Stimulated activated CD8-positive, alpha-beta memory T cell treated with anti-CD3 and anti-CD28 coated beads, Interleukin-12 subunit alpha, Interleukin-12 subunit beta, amount 100 ng/mL, for 4 hours (primary cell): ENCODE measurements at places on chromosomes 7 and 10.

GRCh38 chr7:131107337-131108211 is 220.1 kb upstream of the MKLN1 start:
- peak; percentile 60 for DNase-seq

GRCh38 chr10:69338133-69338456 is 59.8 kb downstream of the HK1 start:
- no peak for DNase-seq

- DNase-seq: no peak
Observed at GRCh38 chr10:36608866-36609265, 516.5 kb upstream of the ANKRD30A start.

DNA sequence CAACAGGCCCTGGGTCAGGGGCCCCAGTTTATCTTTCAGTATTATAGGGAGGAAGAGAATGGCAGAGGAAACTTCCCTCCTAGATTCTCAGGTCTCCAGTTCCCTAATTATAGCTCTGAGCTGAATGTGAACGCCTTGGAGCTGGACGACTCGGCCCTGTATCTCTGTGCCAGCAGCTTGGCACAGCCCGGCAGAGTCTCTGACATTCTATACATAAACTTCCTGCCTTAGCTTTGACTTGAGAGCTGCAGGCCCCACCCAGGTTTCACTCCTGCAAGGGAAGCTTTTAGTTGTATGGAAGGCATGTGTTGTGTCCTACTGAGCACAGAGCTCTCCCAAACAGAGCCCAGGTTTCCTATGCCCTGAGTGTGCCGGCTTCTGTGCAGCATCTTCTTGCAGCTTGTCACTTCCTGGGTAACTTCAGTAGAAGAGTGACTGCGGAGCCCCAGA is 205.6 kb upstream of the PRSS58 start:
- no peak for DNase-seq

- no peak for DNase-seq
Observed at GRCh38 chr7:44881610-44882009, 3.7 kb downstream of the PURB start.

- DNase-seq: no peak
Observed at GRCh38 chr10:123485341-123485960, 180.7 kb upstream of the GPR26 start.

GRCh38 chr10:96283351-96283750 is 12.0 kb upstream of the BLNK start:
- no peak for DNase-seq

DNA sequence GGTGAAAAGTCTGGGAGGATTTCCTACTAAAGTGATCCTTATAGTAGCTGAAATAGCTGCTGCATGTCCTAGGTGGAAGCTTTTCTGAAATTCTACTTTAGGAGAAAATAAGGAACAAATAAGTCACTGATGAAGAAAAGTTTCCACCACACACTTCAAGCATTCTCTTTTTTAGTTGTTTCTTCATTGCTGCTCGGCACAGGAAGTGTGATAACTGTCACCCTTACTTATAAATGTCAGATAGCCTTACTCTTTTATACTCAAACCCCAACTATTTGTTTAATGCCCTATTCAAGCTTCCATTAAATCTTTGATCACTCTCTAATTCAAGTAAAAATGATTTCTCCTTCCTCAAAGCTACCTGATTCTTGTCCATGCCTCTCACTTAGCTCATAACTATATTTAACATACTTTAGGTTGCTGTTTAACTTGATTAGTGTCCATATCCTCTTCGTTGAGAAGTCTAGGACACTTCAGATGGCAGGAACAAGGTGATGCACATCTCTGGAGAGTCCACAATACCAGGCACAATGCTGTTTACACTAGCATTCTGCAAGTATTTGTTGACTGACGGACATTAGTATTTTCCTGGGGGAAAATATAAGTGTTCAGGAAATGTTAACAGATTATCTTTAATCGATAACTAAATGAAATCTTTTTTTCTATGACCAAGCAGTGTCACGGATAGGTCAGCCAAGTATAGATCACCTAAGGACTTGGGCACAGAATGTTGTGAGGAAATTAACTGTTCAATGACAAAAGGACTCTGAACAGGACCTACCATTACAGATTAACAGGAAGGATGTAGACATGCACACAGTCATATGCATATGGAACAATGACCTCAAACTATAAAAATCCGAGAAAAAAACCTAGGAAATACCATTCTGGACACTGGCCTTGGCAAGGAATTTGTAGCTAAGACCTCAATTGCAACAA is 67.4 kb downstream of the ZNF438 start:
- no peak for DNase-seq

DNA sequence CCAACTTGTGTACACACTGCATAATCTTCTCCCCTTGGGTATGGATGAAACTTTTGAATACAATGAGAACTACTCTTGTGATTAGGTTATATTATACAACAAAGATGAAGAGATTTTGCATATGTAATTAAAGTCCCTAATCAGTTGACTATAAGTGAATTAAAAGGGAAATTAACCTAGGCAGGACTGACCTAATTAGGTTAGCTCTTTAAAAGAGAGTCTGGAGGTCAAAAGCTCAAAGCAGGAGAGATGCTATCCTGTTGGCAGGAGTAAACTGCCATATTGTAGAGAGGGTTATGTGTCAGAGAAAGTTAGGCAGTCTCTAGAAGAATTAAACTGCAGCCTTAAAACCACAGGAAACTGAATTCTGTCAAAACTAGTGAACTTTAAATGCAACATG is 29.4 kb downstream of the HGF start:
- DNase-seq: no peak

DNA sequence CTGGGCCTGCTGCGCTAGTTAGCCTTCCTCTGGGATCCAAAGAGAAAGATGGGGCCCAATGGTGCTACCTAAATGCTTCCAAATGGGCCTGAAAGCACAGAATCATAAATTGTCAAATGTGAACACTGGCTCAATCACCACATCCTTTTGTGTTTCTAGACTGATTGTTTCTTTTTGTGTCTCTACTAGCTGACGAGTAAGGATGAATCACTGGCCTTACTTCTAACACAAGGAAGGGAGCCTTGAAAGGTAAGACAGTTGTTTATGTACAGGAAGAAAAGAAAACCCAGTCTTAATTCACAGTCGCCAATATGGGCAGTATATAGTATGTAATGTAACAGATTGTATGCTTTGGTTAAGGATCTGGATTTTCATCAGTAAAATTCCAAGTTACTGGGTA is 89.5 kb downstream of the ZNF92 start:
- DNase-seq: no peak

GRCh38 chr10:115093776-115094408 is 727 bp downstream of the ATRNL1 start:
- no peak for DNase-seq

- DNase-seq: no peak
Observed at GRCh38 chr7:51315393-51316261, 982 bp downstream of the COBL start.

DNA sequence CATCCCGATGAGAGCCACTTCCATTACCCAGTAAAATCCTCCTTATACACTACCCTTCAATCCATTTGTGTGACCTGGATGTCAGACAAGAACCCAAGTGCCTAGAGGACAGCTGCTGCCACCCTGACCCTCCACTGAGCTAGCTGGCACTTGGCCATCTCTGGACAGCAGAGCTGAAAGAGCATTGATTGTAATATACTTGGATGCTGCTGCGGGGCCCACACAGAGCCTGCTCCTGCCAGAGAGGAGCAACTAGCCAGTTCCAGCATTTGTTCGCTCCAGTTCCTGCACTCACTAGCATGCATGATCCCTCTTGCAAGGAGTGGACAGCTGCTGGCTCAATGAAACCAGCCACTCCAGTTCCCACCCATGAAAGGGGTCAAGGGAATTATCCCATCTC is 8.4 kb upstream of the TMEM254 start:
- DNase-seq: no peak

DNA sequence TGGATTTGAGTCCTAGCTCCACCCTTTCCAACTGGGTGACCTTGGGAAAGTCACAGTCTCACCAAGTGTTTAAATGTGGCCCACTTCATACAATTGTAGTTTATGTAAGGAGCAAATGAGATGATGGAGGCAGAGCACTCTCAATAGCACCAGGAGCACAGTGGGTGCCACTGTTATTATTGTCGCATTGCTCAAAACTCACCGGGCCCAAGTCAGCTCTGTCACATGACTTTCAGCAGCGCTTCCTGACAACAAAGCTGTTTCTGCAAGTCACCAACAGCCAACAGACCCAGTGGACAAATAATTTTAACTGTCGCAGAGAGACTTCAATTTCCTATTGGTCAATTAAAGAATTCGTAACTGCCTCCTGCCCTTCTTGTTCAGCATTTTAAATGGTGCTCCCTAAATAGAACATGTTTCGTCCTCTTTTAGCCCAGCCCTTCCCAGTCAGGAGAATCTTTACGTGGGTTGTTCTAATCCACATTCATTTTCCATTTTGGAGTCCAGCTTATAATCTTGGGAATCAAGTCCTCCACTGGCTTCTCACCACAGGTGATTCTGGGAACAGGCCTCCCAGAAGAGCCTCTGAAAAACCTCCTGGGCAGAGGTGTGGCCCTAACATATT is 415.6 kb upstream of the NPVF start:
- DNase-seq: no peak

DNA sequence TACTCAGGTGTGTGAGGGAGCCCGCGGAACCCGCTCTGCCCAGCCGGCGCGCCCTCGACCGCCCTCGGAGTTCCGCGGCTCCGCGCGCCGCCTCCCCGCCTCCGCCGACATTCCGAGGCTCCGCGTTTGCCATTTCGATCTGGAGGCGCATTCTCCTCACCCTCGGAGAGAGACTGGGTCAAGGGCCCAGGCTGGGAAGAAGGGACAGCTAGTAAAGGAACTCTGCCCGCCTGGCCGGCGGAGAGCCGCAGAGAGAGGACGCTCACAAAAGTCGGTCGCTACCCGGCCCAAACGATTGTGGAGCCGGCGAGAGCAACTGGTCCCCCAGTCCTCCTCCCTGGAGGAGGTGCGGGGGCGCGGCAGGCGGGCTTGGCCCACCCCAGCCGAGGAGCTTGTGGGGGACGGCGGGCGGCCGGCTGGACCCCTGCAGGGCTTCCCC is 74.5 kb upstream of the LEP start:
- no peak for DNase-seq

GRCh38 chr10:74910976-74911350 is 84.6 kb downstream of the KAT6B start:
- DNase-seq: no peak

- no peak for DNase-seq
Observed at GRCh38 chr10:79020015-79020491, 48.7 kb upstream of the ZMIZ1 start.

- DNase-seq: no peak
Observed at GRCh38 chr10:99461230-99461629, 30.8 kb upstream of the GOT1 start.

- DNase-seq: no peak
Observed at GRCh38 chr7:50369143-50370026, 64.9 kb downstream of the IKZF1 start.

GRCh38 chr10:74072503-74072902 is 74.6 kb downstream of the VCL start:
- no peak for DNase-seq

- DNase-seq: no peak
Observed at GRCh38 chr7:99737726-99738125, 2.7 kb upstream of the CYP3A7 start.

GRCh38 chr7:156544919-156545715 is 95.5 kb upstream of the RNF32 start:
- DNase-seq: no peak

DNA sequence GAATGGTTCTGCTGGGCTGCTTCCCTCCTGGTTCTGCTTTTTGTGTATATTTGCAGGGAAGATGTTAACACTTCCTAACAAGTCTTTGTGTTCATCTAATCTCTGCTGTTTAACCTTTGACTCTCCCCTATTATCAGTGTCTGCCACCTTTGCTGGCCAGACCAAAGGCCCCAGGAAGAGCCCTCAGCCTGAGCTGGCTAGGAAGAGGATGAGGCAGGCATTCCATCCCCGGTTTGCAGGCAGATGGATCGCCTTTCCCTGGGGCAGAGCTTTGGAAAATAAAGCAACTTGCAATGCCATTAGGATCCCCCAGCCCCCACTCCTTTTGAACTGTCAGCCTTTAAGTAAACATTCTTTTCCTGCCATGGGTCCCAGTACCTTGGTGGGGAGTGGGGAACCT is 19.0 kb downstream of the DPCD start:
- no peak for DNase-seq

- no peak for DNase-seq
Observed at GRCh38 chr7:143002898-143003297, 24.0 kb downstream of the OR9A2 start.

DNA sequence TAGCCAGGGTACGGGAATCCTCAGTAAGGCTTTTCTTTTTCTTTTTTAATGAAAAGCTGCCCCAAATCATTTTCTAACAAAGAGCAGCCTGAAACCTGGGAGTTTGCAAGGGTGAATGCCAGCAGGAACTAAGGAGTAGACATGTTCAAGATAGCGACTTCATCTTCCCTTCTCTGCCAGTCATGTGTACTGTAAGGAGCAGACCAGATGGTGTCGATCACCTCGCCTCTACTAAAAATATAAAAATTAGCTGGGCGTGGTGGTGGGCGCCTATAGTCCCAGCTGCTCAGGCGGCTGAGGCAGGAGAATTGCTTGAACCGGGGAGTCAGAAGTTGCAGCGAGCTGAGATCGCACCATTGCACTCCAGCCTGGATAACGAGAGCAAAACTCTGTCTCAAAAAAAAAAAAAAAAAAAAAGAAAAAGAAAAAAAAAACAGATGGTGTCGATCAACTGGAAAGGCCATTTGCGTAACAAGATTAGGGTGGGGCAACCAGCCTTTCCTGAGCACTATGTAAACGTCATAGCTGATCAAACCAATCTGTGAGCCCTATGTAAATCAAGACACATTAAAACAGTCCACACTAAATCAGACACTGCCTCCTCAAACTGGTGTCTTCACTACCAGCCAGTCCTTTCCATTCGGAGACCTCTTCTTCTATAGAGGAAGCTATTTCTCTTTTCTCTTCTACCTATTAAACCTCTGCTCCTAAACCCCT is 33.8 kb downstream of the NOLC1 start:
- DNase-seq: no peak

DNA sequence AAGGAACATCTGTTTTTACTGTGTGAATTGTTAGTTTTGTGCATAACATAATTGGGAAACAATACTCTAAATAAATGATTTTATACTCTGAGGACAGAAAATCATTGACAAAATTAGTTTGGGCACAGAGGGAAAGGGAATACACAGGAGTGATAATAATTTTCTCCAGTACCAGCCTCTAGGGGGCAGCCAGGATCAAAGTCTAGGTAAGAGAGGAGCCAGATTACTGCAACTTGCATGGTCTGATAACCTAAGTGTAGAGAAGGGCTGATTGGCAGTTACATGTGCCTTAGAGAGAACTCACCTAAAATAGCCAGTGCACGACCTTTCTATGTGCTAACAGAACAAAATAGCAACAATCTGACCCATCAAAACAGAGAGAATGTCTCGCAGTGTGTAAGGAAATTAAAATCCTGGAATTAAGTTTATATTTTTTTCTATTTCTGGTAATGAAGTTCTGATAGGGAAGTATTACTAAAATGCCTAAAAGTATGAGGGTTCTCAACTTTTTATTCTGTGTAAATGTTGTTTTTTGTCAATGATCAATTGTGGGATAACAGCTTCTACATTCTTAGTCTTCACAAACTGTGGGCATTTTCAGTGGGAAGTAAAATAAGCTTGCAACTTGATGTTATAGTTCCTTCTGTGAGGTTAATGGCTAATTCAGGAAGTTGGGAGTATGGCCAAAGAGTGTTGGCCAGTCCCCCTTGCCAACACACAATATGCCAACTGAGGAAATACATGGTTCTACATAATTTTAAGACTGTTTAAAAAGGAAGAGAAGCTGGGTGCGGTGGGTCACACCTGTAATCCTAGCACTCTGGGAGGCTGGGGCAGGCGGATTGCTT is 66.4 kb downstream of the EXOC6 start:
- no peak for DNase-seq

GRCh38 chr10:6990891-6991290 is 410.8 kb upstream of the PRKCQ start:
- no peak for DNase-seq
